Ovary (tissue), 10 donors: ENCODE measurements at places on chromosomes 4 and X. TPM values are rescaled to one million over a fixed set of nuclear protein-coding genes. Genes with fewer than 3 reads are reported as not detected.

Gene TET2
- total RNA-seq: 11.4 TPM

Gene SSX2B
- total RNA-seq: not detected

GRCh38 chr4:161463436-161463835, 700.4 kb downstream of the FSTL5 start:
- no peak for DNase-seq

DNA sequence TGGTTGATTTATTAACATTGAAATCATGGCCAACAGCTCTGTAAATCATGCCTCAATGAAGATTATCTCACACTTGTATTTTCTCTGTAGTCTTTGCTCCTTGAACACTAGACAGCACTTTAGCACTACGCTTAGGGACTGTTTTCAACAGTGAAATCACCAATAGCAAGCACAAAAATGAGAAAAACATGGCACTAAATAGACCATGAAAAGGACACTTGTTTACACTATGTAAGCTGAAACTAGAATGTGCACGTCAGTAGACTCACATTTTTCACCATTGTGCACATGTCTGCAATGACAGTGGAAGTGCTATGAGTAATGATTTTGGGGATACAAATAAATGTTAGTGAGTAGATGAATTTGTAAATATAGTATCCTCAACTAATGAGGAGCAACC, 3.1 kb downstream of the BMP2K start:
- DNase-seq: no peak

- DNase-seq: no peak
Measured at GRCh38 chrX:35919536-35920309, at the start of gene CFAP47. TSS of gene CFAP47 (plus strand) at chrX:35919734. CDS start at chrX:35919800, 66 bp downstream.
